ENCODE measurements at places on chromosomes 6 and 20.

GRCh38 chr6:26375270-26375669, 7.6 kb upstream of the BTN2A2 start:
- DNase-seq = no peak

DNA sequence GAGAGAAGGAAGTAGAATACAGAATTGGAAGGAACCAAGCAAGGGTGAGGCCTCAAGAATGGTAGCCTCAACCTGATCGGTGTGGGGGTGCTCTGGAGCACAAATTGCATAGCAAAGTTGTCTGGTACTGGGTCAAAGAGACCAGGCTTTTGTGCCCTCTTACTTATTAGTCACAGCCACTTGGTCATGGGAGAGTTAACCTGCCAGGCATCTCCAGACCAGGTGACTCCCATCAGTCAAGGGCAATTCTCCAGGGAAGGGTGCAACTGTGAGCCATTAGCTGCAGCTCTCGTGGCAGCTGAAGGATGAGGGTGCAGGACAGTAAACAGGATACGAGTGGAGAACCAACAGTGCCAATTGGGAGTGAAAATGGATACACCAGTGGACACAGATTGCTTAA, 47.7 kb upstream of the PLCB4 start:
- no peak for DNase-seq

DNA sequence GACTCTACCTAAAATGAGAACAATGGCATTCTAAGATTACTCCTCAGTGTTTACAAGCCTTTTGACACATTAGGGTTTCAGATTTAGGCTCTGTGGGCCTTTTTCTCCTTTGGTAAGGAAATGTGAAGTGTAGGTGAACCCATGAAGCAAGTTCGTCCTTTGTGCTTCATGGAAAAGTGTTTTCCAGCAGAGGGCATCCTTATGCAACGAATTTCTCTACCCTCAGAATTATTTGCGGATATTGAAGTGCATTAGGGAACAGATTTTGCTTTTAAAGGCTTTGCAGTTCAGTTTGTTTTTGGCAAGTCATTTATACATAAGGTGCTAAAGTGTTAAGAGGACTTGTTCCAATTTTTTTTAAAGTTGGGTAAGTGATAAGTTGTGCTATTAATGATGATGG, 55.7 kb upstream of the FERMT1 start:
- DNase-seq = no peak

- no peak for DNase-seq
Measured at GRCh38 chr20:59412181-59412580, 111.8 kb downstream of the EDN3 start.

DNA sequence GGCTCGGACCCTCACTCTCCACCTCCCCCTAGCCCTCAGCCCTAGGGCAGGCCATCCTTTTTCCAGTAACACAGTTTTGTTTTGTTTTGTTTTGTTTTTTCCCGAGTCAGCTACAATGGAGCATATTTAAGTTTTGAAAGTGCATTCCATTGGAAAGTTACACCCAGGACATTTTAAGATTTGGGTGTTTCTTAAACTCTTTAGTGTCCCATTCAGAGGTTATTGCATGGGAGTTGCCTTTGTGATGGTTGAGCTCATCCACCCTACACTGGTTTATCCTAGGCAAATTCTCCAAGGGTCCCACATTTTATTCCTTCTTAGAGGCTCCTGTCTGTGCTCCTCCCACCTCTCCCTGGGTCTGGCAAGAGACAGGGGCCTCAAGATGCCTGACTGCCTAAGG, 58.9 kb downstream of the THBS2 start:
- no peak for DNase-seq

GRCh38 chr20:4691753-4692152, 30.0 kb upstream of the PRND start:
- DNase-seq = no peak

GRCh38 chr20:50928469-50928868, 2.8 kb downstream of the ADNP start:
- DNase-seq = no peak

DNA sequence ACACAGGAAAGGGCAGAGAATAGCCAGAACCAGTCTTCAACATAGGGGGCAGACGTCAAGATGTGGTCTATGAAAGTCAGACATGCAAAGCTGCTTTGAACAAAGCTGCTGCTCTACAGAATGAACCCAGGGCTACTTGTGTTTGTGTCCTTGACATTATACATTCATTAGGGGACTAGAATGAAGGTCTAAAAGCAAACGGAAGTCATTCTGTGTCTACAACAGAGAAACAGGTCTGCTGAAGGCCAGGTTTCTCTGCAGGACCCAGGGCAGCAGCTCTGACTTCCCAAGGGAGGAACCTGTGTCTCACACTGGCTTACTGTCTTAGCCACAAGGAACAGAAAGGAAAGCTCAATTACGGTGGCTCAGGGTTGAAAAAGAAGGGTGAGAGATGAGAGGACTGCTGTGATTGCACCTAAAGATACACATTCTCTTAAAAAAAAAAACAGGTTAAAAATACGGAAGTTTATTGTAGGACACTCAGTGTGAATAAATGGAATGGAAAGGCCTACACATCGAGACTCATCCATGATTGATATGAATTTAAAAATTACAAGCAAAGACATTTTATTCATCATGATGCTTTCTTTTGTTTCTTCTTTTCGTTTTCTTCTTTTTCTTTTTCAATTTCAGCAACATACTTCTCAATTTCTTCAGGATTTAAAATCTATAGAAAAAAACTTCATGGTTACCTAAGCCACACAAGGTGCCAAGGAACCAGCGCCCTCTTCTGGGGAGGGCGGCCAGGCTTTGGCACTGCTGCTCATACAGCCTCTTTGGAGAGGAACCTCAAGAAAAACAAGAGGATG, 6.7 kb downstream of the PSMA7 start:
- peak; percentile 53 for DNase-seq

DNA sequence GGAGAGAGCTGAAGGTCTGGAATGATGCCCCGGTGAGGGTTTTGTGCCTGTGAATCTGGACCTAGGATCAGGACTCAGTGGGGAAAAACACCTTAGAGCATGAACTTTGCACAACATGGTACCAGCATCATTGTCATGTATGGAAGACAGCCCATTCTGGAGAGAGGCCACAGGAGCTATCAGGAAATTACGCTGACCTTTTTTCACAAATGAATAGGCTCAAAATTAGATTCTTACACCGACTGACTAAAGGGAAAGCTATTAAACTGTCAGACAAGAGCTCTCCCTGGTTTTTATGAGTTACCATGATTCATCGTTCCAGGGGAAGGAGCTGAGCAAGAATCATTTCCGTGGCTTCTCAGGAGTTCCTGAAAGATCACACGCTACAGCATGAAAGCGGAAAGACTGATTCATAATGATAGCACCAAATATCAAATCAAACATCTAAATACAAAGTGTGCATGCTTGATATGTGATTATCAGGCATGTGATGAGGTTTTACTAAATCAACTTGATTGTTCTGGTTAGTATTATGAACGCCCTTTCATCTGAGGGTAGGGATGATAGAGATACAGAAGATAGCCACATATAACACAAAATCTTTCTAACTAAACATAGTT, 224.9 kb upstream of the SMLR1 start:
- peak; percentile 54 for DNase-seq

GRCh38 chr6:26064619-26065257, 22.5 kb upstream of the HFE start:
- peak; percentile 24 for DNase-seq

DNA sequence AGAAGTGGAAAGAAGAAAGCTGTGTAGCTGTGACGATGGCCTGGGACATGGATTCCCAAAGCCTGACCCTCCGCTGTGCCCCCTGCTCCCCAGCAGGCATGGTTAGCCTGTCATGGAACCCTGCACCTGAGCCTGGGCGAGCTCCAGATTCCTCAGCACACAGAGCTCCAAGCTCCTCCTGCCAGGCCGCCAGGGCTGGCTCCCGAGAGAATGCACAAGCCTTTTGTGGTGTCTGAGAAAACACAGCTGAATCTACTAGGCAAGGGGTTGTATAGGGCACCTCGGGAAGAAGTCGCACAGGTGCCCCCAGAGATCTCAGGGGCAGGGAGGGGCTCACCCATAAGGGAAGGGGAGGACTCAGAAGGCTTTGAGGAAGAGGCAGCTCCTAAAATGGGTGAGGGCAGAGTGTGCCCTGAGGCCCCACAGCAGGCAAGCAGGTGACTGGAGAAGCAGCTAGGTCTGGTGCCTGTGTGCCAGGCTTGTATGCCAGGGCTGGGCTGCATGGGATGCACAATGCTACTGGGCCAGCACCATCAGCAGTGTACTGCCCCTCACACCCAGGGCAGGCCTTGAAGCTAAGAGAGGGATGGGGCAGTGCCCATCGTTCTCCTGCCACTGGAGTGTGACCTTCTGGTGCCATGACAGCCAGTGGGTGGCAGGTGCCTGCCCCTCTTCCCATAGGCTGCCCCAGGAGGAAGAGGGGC, 64.3 kb upstream of the CD93 start:
- DNase-seq = no peak

DNA sequence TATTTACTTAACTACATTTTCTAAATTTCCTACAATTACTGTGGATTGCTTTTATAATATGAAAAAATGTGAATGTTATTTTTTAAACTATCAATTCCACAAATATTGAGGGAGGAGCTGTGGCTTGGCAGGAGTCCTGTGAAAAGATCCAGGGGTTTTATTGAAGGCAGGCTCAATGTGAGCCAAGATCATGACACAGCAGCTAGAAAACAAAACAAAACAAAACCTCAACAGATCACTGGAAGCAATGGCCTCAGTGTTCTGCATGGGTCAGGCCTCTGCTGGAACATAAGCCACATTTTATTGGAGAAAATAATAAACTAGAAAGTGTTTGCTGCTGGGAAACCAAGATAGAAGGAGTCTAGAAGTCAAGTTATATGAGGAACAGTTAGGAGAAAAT, 19.4 kb upstream of the RCAN2 start:
- DNase-seq = no peak

DNA sequence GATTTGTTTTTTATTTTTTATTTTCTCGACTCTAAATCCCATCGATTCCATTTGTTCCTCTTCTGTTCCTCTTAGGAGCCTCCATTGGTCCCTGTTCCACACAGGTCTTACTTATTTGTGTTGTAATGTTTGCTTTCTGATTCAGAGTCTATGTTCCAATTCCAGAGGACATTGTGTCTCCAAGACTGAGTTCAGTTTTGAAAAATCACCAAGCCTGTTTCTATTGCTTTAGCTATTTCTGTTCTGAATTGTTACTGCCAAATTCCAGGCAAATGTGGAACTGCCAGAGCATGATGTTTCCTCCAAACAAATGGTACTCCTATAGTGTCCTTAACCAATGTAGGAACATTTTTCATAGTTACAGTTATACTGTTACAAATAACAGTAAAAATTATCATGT, 270.9 kb upstream of the SPTLC3 start:
- DNase-seq = no peak

- no peak for DNase-seq
Measured at GRCh38 chr6:159249128-159249527, 79.9 kb downstream of the FNDC1 start.

DNA sequence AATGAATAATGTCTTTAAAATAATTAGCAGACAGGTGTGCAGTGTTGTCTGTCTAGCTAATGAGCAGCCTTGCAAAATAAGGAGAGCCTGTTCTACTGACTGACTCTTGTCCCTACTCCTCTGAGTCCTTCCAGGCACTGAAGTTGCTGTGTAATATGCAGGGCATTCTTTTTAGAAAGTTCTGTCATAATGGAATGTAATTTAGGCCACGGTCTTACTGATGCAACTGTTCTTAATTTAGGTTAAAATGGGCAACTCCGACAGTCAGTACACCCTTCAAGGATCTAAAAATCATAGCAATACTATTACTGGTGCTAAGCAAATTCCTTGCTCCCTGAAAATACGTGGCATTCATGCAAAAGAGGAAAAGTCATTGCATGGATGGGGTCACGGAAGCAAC, 133.9 kb downstream of the TIAM2 start:
- DNase-seq = no peak

GRCh38 chr6:108446629-108447150, 114.0 kb upstream of the FOXO3 start:
- DNase-seq = no peak

- DNase-seq = no peak
Measured at GRCh38 chr6:68754681-68755213, 119.7 kb downstream of the ADGRB3 start.

DNA sequence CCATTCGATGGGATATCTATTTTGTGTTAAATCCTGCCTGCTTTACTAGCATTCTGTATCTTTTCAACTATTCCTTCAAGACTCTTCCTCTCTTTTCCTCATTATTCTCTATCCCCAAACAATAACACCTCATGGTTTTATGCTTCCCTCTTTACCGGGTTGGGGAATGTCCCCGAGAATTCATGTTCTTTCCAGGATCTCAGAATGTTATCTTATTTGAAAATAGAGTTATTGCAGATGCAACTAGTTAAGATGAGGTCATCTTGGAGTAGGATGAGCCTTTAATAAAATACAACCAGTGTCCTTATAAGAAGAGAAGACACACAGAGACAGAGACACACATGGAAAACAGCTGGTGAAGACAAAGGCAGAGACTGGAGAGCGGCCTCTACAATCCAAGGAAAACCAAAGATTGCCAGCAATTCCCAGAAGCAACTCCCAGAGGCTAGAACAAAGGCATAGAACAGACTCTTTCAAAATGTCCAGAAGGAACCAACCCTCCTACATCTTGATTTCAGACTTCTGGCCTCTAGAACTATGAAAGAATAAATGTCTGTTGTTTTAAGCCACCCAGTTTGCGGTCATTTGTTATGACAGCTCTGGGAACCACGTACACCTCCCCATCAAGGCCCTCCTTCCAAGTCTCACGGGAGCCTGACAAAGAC, 126.8 kb upstream of the TNFAIP3 start:
- no peak for DNase-seq

DNA sequence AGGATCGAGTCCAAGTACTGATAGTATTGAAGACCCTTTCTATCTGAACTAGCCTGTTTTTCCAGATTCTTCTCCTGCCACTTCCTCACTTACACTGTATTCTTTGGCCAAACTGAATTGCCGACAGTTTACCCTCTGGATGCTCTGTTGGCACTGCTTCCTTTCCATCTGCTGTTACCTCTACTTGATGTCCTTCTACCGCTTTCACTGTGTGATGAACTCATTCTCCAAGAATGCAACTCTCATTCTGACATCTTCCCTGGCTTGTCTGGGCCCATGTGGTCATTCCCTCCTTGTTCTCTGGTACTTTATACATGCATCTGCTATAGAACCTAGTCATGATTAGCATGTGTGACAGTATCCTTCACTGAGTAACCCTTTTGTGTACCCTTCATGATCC, 16.3 kb downstream of the RPRD1B start:
- DNase-seq = peak; percentile 12

DNA sequence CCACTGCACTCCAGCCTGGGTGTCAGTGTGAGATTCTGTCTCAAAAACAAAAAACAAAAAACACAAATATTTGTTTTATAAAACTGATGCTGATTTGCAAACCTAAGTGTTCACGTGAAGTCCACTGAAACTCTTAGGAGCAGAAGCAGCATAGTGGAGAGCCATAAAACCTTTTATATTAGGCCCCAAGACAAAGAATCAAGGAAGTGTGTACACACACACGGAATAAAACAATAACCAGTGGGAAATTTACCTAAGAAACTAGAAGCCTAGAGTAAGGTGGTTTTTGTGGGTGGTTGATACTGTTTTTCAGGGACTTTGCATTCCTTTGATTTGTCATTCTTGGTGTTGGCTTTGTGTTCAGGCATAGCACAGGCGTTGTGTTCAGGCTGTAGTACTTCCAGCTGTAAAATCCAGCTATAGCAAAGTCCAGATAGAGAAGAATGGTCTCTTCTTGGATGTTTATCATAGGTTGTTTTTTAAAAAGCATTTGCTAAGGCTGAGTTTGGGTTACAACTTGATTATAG, 61.3 kb downstream of the ATRN start:
- DNase-seq = no peak

Data from stimulated activated CD4-positive, alpha-beta T cell treated with anti-CD3 and anti-CD28 coated beads, Interleukin-1b, Interleukin-23, amount 100 ng/mL, for 48 hours (primary cell).